ENCODE measurements at places on chromosomes 13 and 19.

DNA sequence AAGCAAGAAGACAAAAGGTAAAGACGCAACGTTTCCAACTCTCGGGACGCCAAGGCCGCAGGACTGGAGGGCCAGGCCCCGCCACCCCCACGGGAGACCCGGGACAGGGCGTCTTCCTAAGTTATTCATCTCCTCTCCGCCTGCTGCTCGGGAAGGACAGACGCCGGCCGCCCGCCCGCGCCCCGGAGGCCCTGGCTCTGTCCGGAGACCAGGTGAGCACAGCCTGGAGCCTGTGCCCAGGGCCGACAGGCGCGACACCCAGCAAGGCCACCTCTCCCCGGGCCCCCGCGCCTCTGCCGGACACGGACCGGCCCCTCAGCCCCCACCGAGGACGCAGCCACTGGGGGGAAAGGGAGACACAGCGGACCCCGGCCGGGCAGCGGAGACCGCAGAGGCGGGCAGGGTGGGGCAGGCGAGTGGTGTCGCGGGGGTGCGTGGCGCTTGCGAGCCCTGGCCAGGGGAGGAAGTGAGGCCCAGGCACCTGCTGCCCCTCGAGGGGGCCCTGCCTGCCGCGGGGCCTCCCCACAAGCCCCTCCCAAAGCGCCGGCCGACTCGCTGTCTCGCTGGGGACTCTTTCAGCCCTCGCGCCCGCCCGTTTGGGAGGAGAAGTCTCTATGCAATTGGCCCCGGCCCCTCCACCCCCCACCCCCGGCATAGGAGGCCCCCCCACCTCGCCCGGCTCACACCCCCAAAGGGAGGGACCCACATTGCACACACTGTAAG lies 17.2 kb downstream of the SMIM24 start:
- no peak for DNase-seq

GRCh38 chr19:57905258-57905657 lies 11.1 kb downstream of the ZNF417 start:
- DNase-seq: no peak

- peak; percentile 44 for DNase-seq
Measured at GRCh38 chr19:42316223-42317211, 3.4 kb downstream of the TMEM145 start.

DNA sequence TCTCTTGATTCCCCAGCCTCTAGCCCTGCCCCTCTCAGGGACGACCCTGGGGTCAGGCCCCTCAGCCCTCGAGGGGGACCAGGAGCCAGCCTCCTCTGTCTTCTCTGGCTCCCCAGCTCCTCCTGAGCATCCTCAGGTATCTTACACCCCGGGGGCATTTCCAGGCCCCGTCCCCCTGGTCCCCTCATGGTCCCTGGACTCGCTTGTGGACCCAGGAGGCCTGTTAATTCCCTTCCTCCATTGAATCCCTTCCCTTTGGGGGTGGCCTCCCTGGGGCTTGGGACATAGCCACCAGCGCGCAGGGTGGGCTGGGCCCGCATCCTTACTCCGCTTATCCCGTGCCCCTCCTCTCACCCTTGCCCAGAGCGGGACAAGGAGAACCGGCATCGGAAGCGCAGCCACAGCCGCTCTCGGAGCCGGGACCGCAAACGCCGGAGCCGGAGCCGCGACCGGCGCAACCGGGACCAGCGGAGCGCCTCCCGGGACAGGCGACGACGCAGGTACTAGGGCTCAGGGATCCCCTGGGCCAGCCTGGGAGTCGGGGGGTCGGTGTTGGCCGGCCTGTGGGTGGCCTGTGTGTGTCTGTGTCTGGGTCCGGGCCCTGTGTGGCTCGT lies 4.1 kb downstream of the U2AF2 start:
- DNase-seq: no peak

GRCh38 chr13:114235697-114236096 lies 1.0 kb downstream of the CDC16 start:
- DNase-seq: no peak

DNA sequence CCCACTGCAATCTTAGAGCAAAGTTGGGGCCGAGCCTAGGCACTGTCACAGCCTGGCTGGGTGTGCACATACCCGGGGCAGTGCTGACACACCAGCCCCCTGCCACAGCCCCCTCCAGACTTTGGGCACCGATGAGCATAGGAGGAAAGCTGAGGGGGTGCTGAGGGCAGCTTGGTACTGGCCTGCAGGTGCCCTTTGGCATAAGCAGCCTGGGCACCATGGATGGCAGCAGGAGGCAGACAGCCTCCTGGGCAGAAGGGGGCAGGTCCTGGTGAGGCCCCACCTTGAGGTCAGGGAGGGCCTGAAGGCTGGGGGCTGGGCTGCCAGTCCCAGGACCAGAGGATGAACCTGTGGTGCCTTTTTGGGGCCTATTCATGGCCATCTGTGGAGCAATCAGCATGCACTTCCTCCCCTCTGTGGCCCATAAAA lies 8.2 kb downstream of the IGFL4 start:
- DNase-seq: no peak

DNA sequence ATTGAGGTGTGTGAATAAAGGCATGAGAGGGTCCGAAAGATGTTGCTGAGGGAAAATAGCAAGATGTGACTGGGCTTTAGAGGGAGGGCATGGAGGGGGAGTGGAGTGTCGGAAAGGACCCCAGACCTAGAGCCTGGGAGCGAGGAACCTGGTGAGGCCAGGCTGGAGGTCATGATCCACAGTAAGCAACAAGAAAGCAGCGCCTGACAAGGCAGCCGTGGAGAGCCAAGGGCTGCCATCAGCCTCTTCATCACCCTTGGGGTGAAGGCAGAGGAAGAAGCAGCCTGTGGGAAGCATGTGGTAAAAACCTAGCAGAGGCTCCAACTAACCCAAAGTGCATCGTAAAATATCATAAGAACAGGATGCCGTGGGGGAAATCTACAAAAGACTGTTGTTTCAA lies 162.8 kb upstream of the SOX1 start:
- DNase-seq: no peak

DNA sequence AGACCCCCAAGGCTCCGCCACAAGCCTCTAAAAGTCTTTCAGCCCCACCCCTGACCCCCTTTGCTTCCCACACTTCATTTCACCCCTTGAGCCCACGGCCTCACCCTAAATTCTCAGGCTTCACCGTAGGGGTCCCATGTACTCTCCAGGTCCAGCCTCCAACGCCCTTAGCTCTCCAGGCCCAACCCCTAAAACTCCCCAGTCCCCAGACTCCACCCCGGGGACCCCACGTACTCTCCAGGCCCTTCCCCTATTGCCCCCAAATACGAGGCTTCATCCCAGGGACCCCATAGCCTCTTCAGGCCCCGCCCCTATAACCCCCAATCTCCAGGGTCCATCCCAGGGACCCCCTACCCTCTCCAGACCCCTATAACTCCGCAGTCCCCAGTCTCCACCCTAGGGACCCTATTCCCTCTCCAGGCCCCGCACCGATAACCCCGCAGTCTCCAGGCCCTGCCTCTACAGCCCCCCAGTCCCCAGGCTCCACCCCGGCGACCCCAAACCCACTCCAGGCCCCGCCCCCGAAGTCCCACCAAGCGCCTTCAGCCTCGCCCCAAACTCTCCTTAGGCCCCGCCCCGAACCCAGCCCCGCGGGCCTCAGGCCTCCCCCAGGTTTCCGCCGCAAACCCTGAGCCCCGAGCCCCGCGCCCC lies 619 bp downstream of the MED16 start:
- DNase-seq: peak; percentile 26

DNA sequence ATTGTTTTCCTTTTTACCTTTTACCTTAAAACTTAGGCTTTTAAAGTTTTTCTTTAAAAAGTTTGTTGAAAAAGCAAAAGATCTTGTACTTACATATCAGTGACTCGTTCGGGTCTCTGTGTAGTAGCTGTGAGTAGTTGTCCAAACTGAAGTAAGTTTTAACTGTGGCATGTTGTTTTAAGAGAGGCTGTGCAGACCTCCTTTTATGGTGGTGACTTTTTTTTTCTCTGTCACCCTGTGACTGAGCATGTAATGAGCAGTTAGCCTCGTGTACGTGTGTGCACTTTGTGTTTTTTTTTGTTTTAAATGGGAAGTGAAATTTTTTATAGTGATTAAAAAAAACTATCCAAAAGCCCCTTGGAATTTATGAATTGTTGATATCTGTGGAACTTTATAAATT lies at the start of gene GPR183:
TSS of gene GPR183 (minus strand) at position 153 of the 400 bp plus-strand sequence. CDS start 11,254 bp downstream, outside the sequence.
- no peak for DNase-seq

DNA sequence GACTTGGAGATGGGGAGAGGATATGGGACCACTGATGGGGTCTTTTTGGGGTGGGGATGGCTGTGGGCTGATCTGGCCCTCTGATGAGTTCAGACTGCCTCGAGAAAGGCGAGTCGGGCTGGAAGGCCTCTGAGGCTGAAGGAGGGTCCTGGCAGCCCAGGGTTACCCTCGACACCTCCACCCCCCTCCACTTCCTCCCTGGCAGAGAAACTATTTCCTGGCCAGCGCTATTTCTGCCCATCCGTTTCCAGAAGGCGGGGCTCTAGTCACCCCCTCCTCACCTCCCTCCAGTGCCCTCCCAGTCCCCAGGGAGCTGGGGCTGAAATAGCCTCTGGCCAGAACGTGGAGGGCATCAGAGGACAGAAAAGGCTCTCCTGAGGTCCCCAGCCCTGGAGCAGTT lies 9.7 kb downstream of the EXOC3L2 start:
- DNase-seq: no peak

- no peak for DNase-seq
Measured at GRCh38 chr19:10552510-10553053, 8.9 kb downstream of the ATG4D start.

- no peak for DNase-seq
Measured at GRCh38 chr13:92412996-92413395, 813.6 kb upstream of the GPC6 start.

DNA sequence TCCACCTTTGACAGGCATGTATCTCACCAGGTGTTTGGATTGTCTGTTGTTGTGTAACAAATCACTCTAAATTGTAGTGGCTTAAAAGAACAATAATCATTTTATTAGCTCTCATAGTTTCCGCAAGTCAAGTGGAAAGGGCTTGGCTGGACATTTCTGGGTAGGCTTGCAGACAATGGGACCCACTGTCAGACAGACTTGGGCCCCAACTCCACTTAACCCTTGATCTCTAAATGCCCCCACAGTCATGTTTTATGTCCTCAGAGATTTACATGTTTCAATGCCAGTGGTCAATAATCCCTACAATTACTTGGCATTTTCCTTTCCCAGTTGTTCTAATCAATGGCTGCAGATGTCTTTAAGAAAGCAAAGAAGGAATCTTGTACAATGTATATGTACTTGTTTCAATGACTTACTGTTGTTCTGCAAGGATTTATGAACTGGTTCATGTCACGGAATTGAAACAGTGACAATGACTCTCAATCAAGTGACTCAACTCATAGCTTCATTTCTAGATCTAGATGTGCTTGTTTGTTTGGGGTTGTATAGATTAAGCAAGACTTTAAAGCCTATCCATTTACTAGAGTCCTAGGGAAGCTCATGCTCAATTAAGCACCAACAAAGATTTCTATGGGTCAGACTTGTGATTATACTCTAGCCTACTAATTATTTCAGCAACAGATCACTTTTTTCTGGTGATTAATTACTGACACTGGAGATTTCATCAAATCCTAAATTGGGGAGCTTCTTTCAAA lies 510.1 kb upstream of the NBEA start:
- DNase-seq: no peak

GRCh38 chr19:45074744-45075300 lies 1.5 kb downstream of the ZNF296 start:
- DNase-seq: no peak

DNA sequence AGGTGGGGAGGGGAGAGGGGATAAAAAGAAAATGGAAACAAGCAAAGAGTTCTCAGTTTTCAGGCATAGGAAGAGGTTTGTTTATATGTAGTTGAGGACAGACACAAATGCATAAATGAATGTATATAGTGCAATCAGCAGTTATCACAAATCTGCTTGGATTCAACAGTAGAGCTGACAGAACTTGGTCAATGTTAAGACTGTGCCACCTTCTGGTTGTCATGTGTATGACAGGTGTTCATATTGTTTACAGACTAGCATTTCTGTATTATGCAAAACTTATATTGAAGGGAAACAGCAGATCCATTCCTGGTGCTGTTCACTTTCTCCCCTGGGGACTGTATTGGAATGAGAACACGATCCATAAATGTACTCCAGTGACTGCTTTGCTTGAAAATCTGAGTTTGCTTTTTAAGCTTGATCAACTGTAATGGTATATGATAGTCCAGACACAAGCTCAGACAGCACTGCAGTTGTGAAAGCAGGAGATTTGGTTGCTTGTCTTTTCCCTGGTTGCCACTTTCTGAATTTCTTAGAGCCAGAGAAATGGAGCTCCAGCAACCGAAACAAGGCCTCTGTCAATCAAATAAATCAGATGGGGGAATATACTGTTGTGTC lies 319.5 kb upstream of the OBI1 start:
- DNase-seq: peak; percentile 55

DNA sequence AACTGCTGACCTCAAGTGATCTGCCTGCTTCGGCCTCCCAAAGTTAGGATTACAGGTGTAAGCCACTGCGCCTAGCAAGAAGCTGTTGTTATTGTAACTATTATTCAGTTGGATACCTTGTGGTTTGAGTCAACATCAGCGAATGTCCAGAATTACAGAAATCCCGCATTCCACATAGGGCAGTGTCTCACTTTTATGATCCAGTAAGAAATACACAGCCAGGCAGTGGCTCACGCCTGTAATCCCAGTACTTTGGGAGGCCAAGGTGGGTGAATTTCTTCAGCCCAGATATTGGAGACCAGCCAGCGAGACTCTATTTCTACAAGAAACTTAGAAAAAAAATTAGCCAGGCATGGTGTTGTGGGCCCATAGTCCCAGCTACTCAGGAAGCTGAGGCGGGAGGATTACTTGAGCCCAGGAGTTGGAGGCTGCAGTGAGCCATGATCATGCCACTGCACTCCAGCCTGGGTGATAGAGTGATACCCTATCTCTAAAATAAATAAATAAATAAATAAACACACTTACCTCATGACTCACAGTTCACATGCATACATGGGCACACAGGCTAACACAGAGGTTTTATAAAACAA lies 43.8 kb downstream of the SPTBN4 start:
- DNase-seq: no peak

DNA sequence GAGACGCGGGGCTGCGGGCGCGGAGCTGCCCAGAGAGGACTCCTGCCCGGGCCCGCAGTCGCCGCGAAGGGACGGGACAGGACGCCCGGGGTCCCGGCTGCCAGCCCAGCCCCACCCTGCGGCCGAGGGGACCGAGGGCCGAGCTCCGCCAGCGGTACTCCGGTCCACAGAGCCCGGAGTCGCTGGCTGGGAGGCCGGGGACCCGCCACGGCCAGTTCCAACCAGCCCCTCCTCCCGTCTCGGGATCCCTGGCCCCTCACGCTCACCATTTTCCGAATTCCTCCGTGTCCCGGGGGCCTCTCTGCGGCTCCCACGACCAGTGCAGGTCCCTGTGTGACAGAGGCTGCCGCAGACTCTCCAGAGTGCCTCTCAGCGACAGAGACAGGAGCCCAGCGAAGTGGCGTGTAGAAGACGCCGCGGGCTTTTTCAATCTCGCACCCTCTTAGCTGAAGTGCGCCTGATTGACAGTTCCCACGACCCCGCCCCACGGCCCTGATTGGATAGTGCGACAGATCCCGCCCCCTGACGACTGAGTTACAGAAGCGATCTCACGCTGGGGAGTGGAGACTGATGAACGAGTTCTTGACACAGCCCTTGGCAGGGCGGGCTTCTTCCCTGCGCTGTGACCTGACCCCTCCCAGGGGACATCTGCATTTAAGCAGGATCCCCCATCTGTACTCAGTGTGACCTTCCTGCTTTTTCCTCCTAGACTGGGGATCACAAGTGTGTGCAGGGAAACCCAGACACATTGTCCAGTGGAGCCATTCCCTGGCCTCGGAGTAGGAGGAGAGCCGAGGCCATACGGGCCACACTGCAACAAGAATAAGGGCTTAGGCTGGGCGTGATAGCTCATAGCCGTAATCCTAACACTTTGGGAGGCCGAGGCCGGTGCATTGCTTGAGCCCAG lies 44.0 kb downstream of the ZNF823 start:
- peak; percentile 84 for DNase-seq
